ENCODE measurements at places on chromosomes 16 and 17.

GRCh38 chr17:78599419-78599818 lies 22.2 kb upstream of the DNAH17 start:
- no peak for DNase-seq

GRCh38 chr17:45170931-45171337 lies 9.3 kb downstream of the HEXIM2 start:
- peak; percentile 92 for DNase-seq

DNA sequence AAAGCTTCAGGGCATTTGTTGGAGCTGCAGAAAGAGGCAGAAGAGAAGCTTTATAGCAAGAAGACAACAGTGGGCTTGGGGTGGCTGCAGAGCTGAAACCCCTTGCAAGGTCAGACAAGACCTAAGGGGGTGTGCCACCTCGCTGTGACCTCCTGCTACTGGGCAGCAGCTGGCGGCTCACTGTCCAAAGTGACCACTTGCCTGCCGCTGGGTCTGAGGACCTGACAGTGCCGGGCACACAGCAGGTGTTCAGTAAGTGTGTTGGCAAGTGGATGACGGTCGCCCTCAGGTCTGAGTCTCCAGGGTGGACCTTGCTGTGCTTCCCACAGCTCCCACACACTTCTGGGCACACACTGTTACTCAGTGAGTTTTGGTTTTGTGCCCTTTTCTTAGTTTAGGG lies 336.5 kb downstream of the C16orf95 start:
- DNase-seq = no peak

DNA sequence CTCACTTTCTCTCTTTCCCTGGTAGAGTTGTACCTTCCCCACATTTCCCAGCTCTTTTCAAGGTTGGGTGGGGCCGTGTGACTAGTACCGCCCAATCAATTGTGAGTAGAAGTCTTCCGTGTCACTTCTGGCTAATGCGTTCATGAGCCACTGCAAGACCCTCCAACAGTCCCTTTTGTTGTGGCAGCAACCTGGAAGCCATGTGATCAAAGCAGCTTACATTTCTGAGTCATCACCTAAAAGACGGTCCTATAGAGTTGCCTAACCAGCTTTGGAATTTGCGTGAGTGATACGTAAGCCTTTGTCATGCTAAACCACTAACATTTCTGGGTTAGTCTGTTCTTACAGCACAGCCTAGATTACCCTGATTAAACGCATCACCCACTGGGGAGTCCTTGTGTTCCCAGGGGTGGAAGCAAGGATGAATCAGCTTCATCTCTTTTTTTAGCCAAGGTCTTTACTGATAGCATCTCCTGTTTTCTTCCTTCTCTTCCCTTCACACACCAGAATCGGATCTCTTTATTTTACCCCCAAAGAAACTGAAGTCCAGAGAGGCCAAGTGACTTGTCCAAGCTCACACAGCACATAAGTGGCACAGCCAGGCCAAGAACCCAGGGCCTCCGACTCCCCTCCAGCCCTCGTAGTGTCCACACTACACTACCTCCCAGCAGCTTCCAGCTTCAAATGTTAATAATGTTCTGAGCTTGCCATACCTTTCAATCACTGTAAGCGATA lies 366.3 kb upstream of the XYLT1 start:
- DNase-seq = peak; percentile 12

DNA sequence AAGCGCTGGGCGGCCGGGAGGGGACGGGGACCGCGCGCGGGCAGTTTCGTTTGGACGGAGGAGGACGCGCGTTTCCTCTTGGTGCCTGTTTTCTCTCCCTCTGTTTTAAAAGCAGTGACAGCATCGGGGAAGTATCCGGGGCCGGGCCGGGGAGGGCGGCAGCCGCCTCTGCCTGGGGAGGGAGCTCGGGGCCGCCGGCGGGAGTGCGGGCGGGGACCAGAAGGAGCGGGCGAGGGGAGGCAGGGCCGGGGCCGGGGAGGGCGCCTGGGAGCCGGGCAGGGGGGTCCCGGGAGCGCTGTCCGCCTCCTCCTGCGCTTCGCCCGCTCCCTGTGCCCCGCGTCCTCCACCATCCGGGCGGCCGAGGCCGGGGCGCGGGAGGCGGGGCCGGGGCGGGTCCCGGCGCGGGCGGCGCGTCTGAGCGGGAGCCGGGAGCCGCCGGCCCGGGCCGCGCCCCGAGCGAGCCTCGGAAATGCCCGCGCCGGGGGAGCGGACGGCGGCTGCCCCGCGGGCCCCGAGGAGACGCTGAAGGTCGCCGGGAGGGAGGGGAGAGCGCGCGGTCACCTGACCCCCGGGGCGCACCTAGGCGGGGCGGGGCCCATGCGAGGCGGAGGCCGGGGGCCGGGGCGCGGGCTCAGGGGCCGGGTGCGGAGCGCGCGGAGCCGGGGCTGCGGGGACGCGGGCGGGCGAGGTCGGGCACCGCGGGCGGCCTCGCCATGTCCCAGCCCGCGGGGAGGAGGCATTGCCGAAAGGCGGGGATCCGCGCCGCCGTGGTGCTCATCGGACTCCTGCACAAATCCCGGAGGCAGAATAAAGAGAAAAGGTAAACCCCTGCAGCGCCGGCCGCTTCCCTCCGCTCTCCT lies 57.3 kb downstream of the RAP1GAP2 start:
- peak; percentile 19 for DNase-seq

DNA sequence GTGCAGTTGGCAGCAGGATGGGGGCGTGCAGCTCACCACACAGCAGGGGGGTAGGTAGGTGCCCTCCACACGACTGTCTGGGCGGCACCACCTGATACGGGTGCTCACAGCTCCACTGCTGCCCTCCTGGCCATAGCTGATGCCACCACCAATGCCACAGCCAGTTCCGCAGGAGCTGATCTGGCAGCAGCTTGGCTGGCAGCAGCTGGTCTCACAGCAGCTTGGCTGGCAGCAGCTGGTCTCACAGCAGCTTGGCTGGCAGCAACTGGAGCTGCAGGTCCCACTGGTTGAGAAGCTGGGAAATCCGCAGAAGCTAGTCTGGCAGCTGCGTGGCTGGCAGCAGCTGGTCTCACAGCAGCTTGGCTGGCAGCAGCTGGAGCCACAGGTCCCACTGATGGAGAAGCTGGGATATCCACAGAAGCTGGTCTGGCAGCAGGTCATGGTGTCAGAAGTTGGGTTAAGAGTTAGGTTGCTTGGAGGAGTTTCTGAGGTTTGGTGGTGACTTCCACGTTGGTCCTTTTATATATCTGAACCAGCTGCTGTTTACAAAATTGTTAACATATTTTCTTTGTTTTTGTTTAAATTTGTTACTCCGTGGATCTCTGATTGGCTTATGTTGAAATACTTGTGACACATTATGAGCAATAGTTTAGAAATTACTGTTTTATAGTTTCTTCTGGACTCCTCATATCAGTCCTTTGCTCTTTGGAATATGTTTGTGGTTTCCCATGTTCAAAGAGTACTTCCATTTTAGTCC lies at the start of gene KRTAP1-5:
TSS of gene KRTAP1-5 (minus strand) at position 494 of the 757 bp plus-strand sequence. CDS start at position 441, 53 bp downstream.
- DNase-seq = no peak

GRCh38 chr16:50302472-50303005 lies 36.2 kb downstream of the ADCY7 start:
- no peak for DNase-seq

- peak; percentile 67 for DNase-seq
These were observed 5.3 kb upstream of the DDX52 start for GRCh38 chr17:37648555-37648954.

DNA sequence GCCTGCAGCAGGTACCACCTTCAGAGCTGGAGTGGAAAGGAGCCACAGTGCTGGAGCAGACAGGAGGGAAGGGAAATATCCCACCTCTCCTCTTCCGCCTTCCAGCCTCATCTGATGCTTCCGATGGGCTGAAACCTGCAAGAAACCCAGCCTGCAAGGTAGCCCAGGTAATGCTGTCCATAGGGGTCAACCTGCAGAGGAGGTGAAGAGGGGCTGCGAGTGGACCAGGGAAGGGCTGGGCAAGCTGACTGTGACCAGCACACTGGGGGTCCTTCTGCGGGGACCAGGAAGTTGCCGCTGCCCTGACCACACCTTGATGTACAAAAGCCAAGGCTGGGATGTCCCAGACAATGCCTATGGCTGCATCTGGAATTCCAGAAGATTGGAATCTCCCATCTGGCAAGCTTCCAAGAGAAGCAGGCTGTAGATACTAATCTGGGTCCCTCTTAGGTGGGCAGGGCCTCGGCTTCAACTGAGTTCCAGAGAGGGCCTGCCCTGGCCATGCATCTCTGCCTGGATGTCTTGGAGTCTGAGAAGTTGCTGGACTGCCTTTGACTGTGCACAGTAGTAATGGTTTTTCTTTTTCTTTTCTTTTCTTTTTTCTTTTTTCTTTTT lies 5.8 kb downstream of the FOXL1 start:
- peak; percentile 50 for DNase-seq

DNA sequence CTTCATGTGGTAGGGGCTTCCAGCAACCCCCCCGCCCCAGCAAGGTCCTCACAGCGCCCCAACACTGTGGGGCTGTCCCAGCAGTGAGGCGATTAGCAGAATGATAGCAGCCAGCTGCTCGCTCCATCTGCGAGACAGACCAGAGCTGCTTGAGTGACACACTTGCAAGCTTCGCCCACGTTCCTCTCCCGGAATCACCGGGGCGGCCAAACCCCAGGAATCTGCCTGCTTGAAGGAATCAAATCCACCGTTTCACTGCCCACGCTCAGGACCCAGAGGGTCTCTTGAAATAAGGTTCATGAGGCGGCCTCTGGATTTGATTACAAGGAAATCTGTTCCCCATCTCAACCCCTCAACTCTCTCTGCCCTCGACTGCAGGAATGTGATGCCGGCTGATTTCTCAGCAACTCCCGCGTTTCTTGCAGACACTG lies 356.0 kb downstream of the C16orf95 start:
- no peak for DNase-seq

DNA sequence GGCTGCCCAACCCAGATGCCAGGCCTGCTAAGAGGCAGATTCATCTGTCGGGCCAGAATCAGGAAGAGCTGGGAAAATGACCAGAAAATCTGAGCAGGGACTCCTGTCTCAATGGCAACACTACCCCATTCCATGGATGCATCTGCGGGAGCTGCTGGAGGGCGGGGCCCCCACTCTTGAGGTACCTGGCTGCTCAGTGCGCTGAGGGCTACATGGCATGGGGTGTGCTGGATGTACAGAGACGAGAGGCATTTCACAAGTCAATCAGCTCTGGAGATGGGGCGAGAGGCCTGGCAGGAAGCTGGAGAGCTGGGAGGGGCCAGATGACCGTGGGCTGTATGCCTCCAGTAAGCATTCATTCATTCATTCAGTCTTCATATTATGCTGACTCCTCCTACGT lies 6.4 kb downstream of the SDK2 start:
- no peak for DNase-seq

GRCh38 chr17:49450181-49450580 lies 35.5 kb upstream of the PHB1 start:
- DNase-seq = no peak

GRCh38 chr17:81651692-81652091 lies 4.7 kb downstream of the PDE6G start:
- peak; percentile 80 for DNase-seq

GRCh38 chr17:82791532-82791931 lies 39.7 kb downstream of the TBCD start:
- DNase-seq = peak; percentile 94

- DNase-seq = no peak
These were observed 8.0 kb upstream of the KRTAP2-4 start for GRCh38 chr17:41073676-41074075.

- no peak for DNase-seq
These were observed 15.4 kb downstream of the PDZD9 start for GRCh38 chr16:21985524-21985923.

DNA sequence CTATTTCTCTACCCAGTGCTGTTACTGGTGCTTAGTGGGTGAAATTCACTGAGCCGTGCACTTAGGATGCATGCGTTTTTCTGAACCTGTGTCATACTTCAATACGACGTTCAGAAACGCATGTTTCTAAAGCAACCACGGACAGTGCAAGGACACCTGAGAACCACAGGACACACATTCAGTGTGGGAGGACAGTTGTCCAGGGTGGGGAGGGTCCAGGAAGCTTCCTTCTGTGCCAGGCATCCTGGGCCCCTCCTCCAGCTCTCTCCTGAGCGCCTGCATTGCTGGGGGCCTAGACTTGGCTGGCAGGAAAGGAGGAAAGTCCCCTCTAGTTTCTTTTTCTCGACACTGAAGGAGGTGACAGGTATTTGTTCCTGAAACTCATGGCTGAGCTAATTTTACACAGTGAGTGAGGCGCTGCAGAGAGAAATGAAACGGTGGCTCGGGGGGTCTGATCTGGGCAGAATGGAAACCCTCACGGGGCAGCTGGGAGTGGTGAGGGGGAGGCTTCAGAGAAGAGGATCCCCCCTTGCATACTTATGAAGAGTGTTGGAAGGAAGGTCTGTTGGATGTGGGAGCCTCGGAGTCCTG lies 89.9 kb downstream of the IRF8 start:
- DNase-seq = no peak

DNA sequence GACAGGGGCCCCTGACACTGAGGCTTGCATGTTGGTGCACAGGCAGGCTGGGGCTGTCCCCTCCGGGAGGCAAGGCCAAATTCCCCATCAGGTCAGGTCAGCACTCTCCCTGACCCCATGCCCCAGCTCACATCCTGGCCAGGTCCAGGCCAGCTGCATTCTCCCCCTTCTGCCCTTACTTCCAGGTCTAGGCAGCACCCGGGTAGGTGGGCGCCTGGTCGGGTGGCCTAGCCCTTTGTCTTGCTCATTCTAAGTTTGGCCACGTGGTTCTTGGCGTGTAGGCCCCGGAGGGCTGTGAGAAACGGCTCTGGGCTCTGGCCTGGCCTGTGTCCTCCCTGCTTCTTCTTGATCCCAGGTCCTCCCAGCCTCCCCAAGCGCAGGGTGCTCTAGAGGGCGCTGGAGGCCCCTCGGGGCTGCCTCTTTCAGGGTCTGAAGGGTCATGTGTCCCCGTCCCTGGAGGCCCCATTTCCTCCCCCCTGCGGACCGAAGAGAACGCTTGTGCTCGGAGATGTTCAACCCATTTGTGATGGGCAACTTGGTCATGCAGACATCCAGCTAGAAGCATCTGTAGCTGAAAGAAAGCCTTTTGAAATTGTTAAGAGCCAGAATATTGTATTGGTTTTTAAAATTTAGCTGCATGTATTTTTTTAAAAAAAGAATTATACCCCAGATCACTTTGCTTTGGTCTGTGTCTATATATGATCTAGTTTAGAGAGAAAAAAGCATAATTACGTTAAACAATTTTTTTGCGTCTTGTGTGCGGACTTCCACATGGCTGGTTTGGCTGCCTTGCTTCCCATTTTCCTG lies 6.7 kb downstream of the BAHCC1 start:
- no peak for DNase-seq

DNA sequence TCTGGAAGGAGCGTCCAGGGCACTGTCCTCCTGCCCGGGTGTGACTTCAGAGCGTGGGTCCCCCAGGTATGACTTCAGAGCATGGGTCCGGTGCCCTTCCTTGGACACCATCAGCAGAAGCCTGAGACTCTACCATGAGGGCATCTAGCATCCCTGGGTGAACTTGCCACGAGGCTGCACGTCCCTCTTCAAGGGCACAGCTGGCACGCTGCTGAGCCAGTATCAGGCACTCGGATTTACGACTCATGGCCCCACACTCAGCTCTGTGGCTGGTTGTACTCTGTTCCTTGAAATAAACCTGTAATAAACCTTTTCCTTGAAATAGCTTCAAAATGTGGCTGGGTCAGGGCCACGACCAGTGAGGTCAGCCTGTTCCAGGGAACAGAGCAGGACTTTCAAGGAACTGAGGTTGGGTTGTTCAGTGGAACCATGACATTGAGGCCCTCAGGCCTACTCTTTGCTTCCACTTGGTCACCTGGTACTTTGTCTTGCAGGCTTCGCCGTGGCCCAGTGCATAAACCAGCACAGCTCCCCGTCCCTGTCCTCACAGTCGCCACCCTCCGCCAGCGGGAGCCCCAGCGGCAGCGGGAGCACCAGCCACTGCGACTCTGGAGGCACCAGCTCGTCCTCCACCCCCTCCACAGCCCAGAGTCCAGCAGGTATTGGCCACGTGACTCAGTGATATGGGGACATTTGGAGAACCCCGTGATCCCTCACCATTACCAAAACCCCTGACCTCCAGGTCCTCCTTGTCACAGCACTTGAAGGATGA lies 89.9 kb downstream of the SOCS1 start:
- DNase-seq = no peak
